Left lobe of liver (tissue), 2 donors: ENCODE measurements at places on chromosomes 6 and 20. TPM values are rescaled to one million over a fixed set of nuclear protein-coding genes. Genes with fewer than 3 reads are reported as not detected.

GTF3C6 gene
- 23.4 TPM for total RNA-seq

INSM1 gene
- not detected for total RNA-seq

AKAP7 gene
- total RNA-seq, result 8.4 TPM

TMEM170B gene
- total RNA-seq, result 4.3 TPM

GRCh38 chr20:51800872-51801121 is 1.5 kb downstream of the SALL4 start:
- peak; percentile 46 for DNase-seq

DNA sequence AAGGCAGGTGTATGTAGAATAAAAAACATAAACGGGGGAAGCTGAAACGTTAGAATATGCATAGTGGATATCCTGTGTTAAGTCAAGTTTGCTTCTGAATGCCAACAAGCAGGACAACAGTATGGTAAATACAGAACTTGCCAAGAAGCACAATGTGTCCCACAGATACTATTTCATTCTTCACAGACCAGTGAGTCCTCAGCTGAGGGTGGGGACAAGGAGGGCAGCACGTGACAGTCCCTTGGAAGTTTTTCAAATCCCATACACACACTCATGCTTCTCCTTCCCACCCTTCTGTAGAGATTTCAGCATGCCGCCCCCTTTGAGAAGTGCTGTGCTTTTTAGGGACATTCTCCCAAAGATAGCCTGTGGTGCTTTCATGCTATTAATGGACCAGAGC is 268.5 kb upstream of the ECI2 start:
- DNase-seq, result no peak

GRCh38 chr6:118810420-118811027 is 83.4 kb upstream of the ASF1A start:
- DNase-seq, result no peak

GRCh38 chr6:16239798-16240123 is 1.4 kb downstream of the GMPR start:
- DNase-seq, result no peak

DNA sequence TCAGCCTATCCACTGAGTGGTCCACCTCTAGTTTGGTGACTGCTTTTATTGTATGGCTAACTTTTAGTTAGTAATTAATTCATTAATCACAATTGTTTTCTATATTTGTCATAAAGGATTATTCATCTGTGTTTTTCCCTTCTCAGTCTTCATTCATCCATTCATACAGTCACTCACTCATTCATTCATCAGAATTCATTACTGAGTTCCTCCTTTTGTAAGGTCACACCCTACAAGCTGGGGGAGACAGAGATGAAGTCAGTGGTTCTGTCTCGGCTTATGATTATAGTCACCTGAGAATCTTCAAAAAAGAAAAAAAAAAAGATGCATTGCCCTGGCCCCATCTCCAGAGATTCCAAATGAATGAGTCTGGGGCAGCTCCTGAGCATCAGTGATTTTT is 257.1 kb downstream of the ADGB start:
- DNase-seq, result no peak

- DNase-seq, result no peak
These were observed 434.2 kb downstream of the BCKDHB start for GRCh38 chr6:80540700-80541099.
